ENCODE measurements at places on chromosomes 3 and 15.
A peak's percentile ranks its signal among the peaks of the same experiment; 100 is the strongest.

GRCh38 chr15:92954578-92954977 lies 54.5 kb downstream of the CHD2 start:
- H3K27me3 ChIP-seq, result no peaks in the 10 kb centered on the region
- no peak overlapping the region for H3K4me3 ChIP-seq

DNA sequence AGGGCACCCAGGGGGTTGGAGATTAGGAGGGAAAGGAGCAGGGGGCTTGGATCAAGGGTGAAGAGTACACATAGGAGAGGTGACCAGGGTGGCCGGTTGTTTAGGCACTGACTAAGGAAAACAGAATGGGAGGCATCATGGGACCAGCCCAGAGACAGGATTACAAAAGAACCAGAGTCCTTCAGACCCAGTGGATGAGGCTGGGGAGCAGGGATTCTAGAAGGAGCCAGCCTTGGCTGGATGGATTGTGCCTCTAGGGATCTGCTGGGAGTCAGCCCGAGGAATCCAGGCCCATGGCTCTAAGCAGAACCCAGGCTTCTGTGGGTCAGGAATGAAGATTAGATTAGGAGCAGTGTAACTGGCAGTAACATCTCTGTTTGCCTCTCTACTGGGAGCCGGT lies 98.6 kb downstream of the ARNT2 start:
- DNase-seq, result no peak
- H3K27me3 ChIP-seq, result peaks cover 11% of the 10 kb centered on the region
- H3K4me3 ChIP-seq, result no peak overlapping the region
- H3K36me3 ChIP-seq, result no peaks in the 10 kb centered on the region

GRCh38 chr15:60795889-60796288 lies 316.9 kb upstream of the ICE2 start:
- peaks cover 9% of the 10 kb centered on the region for H3K4me1 ChIP-seq
- no peak overlapping the region for H3K27ac ChIP-seq
- H3K27me3 ChIP-seq, result no peaks in the 10 kb centered on the region
- no peak overlapping the region for H3K4me3 ChIP-seq
- peak; percentile 21 for DNase-seq

DNA sequence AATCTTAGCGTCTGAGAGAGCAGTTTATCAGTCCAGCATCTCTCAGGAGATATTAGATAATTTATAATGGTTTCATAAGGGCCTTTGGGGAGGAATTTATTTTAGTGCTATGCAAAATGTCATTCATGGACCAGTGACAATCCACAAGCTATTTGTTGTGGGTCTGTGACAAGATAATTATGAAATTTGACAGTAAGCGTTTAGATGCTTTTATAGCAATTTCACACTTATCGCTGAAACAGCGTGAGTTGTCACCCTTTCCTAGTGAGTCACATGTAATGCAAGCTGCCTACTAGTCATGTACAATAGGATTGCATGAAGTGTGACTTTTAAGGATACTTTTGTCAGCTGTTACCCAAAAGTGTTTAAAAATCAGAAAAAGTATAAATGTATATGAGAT lies 315.6 kb upstream of the THBS1 start:
- DNase-seq, result no peak
- no peaks in the 10 kb centered on the region for H3K4me1 ChIP-seq
- H3K27ac ChIP-seq, result no peak overlapping the region
- no peaks in the 10 kb centered on the region for H3K36me3 ChIP-seq
- no peak overlapping the region for H3K4me3 ChIP-seq

- H3K27ac ChIP-seq, result no peak overlapping the region
- no peak overlapping the region for H3K4me3 ChIP-seq
- H3K36me3 ChIP-seq, result peaks cover 7% of the 10 kb centered on the region
- no peak for DNase-seq
- H3K4me1 ChIP-seq, result peaks cover 8% of the 10 kb centered on the region
- peaks cover 17% of the 10 kb centered on the region for H3K27me3 ChIP-seq
Measured at GRCh38 chr15:59618406-59618805, 6.8 kb downstream of the GCNT3 start.

DNA sequence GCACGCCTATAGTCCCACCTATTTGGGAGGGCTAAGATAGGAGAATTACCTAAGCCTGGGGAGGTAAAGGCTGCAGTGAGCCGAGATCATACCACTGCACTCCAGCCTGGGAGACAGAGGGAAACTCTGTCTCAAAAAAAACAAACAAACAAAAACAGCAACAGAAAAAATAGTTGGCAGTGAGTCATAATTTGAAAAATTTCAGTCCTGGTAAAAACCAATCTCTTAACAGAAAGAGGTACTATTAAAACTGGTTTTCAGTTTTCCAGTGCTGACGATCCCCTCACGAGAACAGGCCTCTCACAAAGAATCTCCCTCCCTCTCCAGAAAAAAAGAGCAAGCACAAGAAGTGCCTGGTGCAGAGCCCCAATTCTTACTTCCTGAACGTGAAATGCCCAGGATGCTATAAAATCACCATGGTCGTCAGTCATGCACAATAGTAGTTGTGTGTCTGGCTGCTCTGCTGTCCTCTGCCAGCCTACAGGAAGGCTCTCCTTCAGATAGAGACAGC lies 22.8 kb upstream of the MAP4 start:
- H3K4me1 ChIP-seq, result peaks cover 9% of the 10 kb centered on the region
- no peaks in the 10 kb centered on the region for H3K27me3 ChIP-seq
- H3K27ac ChIP-seq, result no peak overlapping the region
- no peak for DNase-seq

DNA sequence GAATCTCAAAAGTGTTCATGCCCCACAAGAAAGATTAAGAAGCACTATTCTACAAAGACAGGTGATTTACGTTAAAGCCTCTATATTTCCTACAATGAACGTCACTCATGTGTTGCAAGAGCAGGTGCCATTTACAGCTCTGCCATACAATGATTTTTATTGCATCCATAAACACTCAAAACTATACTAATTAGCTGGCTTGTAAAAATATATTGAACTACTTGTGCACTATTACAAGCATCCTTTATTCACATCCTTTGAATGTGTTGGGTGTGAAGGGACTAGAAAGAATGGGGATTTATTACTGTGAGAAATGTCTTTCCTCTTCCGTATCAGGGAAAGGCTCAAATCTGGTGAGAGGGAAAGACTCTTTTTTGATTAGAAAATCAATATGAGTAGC lies 50.7 kb upstream of the C3orf49 start:
- no peak for DNase-seq
- no peak overlapping the region for H3K4me3 ChIP-seq
- H3K4me1 ChIP-seq, result no peaks in the 10 kb centered on the region
- peaks cover 6% of the 10 kb centered on the region for H3K27me3 ChIP-seq
- H3K36me3 ChIP-seq, result no peaks in the 10 kb centered on the region

DNA sequence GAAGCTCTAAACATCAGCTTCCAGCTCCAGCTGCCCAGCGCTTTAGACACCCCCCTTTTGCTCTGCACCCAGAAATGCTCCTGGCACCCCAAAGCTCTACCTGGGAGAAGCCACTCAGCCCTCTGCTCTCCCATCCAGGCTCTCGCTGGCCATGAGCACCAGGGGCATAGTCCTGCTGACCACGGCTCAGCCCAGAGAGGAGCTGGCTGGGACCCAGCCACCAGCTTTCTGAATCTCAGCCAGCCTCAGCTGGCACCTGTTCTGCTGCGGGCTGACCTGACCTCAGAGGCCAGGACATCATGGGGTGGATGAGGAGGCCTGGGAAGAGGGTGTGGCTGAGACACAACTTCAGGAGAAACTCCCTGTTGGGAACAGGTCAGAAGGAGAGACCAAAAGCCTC lies 8.6 kb downstream of the NTRK3 start:
- H3K36me3 ChIP-seq, result no peaks in the 10 kb centered on the region
- DNase-seq, result no peak
- H3K27ac ChIP-seq, result no peak overlapping the region
- peaks cover 6% of the 10 kb centered on the region for H3K4me1 ChIP-seq

GRCh38 chr15:48557335-48557734 lies 88.2 kb downstream of the FBN1 start:
- no peak overlapping the region for H3K4me3 ChIP-seq
- H3K36me3 ChIP-seq, result no peaks in the 10 kb centered on the region
- H3K27ac ChIP-seq, result no peak overlapping the region
- H3K27me3 ChIP-seq, result peaks cover 15% of the 10 kb centered on the region
- no peaks in the 10 kb centered on the region for H3K4me1 ChIP-seq

DNA sequence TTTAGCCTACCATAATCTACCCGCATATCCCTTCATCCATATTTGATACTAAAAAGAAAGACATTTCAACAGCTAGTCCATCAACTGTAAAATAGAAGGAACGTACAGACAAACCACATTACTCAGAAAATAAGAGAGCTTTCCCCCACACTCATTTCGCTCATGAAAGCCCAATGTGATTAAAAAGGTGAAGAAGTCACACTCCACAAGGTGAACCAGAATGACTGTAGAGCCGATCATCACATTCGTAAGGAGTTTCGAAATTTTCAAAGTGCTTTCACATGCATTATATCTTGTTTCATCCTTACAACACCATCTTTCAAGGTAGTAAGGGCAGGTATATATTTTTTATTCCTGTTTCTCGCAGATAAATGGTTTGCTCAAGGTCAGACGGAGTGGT lies 225.3 kb downstream of the FOXP1 start:
- no peaks in the 10 kb centered on the region for H3K27me3 ChIP-seq
- H3K4me1 ChIP-seq, result peaks cover 44% of the 10 kb centered on the region
- peaks cover 13% of the 10 kb centered on the region for H3K36me3 ChIP-seq
- no peak for DNase-seq
- H3K4me3 ChIP-seq, result no peak overlapping the region
- H3K27ac ChIP-seq, result peak overlapping the region; percentile 79
